ENCODE measurements at places on chromosomes 6 and 20.

DNA sequence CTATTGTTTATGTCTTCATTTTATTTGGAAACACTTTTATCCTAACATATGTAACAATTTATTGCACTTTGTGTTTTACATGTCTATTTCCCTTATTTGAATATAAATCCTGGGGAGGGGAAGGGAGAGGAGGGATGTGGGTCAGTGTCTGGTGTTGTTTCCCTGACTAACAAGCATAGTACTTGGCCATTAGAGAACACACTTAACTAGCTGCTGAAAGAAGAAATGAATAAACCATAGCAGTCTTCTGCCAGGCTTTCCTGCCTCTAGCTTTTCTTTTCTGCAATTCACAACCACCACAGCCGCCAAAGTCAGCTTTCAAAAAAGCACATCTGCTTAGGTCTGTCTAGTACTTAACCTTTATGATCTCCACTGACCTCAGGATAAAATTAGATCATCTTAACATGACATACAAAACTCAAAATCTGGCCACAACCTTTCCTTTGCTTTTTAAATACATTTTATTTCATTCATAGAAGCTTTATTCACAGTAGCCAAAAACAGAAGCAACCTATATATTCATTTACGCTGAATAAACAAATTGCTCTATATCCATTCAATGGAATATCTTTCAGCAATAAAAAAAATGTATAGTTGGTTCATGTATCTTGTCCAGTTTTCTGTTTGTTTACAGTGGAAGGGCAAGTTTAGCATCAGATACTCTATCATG is 16.3 kb downstream of the PDSS2 start:
- DNase-seq: no peak

DNA sequence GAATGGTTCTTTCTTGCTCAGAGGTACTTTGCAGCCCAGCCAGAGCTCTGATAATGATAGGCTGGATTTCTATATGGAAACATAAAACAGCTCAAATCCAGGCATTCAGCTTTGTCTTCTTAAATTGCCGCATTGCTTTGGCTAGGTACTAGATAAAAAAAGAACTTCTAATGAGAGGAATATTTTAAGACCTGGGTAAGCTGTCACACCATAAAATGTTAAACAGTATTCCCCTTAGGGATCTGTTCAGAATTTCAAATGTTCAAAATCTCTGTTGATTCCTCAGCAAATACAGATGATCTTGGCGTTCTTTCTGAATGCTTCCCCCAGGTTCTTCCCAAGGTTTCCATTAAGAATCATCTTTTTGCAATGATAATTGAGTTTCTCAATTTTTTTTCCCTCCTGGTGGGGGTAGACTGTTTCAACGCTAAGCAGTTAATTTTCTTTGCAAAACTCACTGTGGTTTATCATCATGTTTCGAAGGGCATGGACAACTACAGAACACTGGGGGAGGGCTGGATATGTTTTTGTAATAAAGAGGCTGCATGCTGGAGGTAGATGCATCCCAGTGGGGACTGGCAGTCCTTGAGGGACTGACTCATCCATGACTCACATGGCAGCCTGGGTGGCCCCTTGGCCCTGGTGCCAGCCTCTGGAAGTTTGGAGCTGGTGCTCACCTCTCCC is 31.0 kb downstream of the TIAM2 start:
- no peak for DNase-seq

DNA sequence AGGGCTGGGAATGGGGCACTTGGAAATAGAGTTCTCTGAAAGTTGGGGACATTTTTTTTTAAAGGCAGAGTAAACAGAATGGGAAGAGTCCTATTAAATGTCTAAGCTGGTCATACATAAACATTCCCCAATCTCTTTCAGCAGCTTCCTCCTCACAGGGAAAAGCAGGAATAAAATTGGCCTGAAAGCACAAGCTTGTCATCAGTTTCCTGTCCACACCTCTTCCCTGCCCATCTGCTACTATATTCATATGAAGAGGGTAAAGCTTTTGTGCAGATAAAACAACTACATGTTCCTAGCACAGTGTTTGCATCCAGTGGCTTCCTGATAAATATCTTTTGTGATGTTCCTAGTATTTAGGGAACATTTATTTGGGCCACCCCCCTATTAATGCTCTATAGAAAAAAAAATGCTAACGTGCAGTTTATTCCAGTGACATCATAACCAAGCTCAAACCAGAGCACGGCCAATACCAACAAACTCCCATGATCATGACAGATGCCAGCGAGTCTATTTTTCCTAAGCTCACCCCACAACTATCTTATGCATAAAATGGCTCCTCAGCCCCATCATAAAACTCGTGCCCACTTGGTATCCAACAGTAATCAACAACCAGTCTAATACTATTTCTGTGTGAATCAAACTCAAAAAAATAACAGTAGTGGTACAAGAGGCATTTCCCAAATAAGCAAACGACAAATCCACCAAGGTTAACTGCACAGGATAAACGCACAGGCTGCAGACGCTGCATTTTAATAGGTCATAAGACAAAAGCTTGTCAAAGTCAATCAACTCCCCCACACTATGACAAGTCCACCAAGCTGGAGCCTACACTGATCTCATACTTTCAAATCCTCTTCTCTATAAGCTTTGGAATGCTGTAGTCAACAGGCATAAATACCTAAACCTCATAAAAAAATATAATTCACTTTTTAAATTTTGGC is 95.3 kb downstream of the EPB41L2 start:
- DNase-seq: no peak

DNA sequence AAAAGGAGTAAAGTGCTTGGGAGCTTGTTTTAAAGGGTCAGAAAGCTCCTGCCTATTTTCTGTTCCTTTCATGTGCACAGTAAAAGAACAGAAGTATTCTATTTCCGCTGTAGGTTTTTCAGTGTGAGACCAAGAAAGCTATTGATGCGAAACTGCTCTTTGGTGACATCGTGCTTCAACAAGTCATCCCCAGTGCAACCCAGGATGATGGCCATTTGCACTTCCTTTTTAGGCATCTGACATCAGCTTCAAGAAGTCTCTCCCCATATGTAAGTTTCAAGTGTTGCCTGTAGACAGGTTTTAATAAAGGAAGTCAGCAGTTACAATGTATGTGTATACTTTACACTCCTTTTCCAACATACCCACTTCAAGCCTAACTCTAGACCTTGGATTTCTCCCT is 131.6 kb downstream of the RFX6 start:
- no peak for DNase-seq

DNA sequence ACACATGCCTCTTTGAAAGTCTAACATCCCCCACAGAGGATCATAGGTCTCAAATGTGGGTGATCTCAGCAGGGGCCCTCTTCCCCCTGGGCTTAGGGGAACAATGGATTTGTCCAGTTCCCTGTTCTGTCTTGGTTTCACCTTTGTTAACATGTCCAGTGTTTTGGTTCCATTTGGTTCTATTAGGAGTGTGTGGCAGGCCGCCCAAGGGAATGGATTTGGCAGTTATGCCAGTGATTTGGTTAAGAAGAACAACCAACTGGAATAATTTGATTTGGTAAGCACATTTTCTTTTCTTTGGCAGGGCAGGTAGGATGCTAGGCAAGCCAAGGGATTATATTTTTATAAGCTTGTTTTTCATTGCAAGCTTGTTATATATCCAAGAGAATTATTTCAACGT is 28.5 kb upstream of the ENPP1 start:
- DNase-seq: no peak

- DNase-seq: no peak
Observed at GRCh38 chr20:33362898-33363297, 38.4 kb downstream of the CDK5RAP1 start.

All from stimulated activated CD4-positive, alpha-beta T cell treated with anti-CD3 and anti-CD28 coated beads, Interleukin-15, amount 100 ng/mL, for 1 hour (primary cell).